ENCODE measurements at places on chromosomes 4 and X. TPM values are rescaled to one million over a fixed set of nuclear protein-coding genes. Genes with fewer than 3 reads are reported as not detected.

- no peak for DNase-seq
These were observed 15.2 kb upstream of the MRFAP1 start for GRCh38 chr4:6625256-6625655.

LINC00632 gene
- 45.1 TPM for total RNA-seq

DNA sequence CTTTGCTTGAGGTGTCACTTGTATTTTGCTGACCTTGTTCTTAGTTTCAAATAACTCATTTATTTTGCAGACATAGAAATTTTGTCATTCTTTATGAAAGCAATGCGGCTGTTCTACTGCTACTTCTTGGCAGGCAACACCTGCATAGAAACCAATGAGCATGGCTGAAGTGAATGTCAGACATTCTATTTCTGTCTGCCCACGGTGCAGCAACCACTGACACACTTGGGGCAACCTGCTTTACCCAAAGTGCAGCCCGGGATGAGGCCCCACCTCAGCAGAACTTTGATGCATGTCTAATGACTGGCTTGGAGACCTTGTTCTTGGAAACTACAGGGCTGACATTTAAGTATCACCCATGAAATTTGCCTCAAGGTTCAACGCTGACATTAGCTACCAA is 93.6 kb downstream of the RBM47 start:
- DNase-seq: no peak

DNA sequence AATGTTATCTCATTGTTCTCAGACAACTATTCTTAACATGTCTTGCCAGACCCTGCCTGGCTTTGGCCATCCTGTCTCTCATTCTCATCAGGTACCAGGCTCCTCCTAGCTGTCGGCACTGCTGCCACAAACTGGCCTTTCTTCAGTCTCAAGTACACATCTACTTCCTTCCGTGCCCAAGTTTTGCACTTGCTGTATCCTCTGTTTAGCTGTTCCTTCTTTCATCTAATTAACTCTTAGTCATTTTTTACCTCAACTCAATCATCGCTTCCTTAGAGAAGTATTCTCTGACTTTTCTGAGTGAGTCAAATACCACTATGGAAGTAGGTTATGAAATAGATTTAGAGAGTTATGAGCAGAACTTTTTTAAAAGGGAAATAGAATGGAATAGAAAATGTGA is 19.7 kb downstream of the CXCL3 start:
- DNase-seq: no peak

DNA sequence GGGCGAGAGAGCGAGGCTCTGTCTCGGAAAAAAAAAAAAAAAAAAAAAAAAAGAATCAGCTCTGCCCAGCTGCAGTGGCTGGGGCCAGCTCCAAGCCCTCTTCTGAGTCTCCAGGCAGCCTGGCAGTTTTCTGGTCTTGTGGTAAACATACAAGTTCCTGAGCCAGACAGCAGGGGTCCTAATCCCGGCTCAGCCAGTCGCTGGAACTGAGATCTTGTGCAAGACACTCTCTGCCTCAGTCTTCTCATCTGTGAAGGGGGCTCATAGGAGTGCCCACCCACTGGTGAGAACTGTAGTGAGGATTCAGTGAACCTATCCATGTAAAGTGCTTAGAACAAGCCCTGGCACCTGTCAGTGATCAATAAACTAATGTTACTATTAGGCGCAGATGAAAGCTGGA is 41.8 kb downstream of the C4orf50 start:
- no peak for DNase-seq

GRCh38 chr4:3435686-3435956 is 6.1 kb upstream of the HGFAC start:
- no peak for DNase-seq

ZMAT1 gene
- total RNA-seq: 2.3 TPM

- DNase-seq: no peak
These were observed 80.8 kb upstream of the RPS6KA3 start for GRCh38 chrX:20347481-20347880.

DNA sequence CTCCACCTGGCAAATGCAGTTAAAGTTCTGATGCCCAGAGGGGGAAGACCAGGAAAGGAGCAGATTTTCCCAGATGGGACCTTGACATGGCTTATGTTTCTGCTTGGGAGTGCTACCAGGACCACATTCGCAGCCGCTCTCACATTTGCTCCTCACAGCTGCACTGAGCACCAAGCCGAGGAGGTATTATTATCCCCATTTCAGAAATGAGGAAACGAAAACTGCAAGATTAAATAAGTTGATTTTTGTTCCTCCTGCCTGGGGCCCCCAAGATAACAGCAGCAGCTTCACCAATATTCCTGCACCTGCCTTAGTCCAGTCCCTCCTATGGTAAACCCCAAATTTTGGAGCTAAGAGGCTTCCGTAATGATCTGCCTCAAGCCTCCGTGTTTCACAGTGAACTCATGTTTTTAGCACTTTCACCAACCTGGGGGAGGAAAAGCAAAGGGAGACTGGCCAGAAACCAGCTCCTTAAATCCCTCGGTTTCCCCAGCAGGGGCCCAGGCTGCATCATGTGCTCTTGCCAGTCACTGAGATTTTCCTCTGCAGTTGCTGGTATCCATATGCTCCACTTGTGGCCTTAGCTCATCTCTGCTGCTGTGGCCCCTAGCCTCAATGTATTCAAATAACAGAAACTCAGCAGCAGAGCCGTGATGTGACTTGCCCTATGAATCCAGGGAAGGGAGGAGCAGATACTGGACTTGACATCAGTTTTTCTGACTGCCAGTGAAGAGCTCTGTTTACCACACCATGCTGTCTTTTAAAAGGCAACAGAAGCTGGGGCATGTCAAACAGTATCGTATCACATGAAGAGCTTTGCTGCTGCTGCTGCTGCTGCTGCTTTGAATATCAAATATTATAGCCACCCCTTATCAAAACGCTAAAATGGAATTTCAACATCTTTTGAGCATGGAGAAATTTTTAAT is 95.5 kb upstream of the KLHL13 start:
- DNase-seq: no peak

NLGN3 gene
- total RNA-seq: 0.69 TPM

GRCh38 chr4:7673121-7673520 is 238.4 kb upstream of the PSAPL1 start:
- DNase-seq: no peak

GRCh38 chrX:136259543-136259942 is 8.3 kb upstream of the MAP7D3 start:
- no peak for DNase-seq

Measured in NCI-H460 (cell line).